Left renal pelvis (tissue), 4 donors: ENCODE measurements at places on chromosomes 5 and 9. TPM values are rescaled to one million over a fixed set of nuclear protein-coding genes. Genes with fewer than 3 reads are reported as not detected.

GRCh38 chr5:147568710-147569406, 59.0 kb upstream of the DPYSL3 start:
- no peak for DNase-seq

DNA sequence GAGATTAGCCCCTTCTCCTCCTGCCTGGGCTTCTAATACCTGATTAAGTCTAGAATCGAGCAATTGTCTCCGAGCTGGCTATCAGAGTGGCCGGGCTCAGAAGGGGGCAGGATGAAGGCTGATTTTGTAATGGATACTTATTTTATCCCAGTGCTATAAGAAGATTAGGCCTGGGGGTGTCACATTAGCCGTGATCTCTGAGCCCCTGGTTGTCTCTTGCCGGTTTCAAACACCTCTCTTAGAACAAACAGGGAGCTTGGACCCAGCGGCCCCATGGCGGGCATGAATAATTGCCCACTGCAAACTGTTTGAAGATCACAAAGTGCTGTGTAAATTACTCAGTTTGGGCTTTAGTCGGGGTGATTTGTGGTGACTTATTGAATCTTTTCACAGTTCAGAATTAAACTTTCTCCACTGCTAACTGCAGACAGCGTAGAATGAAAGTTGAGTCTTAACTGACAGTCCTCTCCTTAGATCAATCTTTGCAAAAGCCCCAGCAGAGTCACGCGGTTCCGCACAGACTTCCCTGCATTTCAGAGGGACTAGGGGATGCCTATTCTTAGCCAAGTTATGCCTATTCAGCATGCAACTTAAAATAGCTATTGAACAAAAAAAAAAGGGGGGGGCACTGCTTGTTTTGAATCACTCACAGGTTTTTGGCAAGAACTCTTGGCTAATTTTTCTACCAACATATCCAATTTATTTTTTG, 200.6 kb upstream of the IRX1 start:
- DNase-seq, result no peak

DNA sequence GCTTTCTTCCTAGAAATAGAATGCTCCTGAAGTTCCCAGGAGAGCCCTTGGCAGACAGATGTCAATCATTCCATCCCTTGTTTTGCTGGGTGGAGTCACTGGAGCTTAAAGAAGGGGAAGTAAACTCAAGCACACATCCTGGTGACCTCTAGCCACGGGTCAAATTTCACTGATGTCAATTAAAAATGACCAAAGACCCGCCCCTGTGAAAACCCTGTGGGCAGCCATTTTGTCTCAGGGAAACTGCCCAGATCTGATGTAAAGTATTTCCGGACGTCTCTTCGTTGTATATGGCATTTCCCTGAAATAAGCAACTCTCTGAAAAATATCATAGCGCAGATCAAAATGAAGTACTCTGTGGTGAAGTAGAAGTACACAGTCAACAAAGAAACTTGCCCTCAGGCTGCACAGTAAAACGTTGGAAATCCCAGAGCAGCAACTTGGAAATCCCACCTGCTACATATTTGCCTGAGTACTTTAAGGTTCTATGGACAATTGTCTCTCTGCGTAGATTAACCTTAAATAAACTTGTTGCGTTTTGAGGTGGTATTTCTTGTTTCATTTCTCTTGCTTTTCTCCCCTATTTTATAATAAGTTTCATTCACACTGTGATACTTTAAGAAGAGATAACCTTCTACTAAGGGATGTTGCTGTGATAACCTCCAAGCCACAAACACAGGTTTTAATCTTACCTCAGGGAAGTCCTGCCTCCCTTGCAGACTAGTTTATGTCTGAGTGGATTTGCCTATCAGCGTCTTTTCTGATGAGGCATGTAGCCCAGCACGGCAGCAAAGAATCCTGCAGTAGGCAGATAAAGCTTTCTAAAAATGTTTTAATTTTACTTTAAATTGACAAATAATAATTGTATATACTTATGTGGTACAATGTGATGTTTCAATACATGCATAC, 60.9 kb upstream of the PIP5K1B start:
- DNase-seq, result no peak

GRCh38 chr5:66459728-66460127, 136.5 kb upstream of the MAST4 start:
- no peak for DNase-seq

GRCh38 chr9:102862478-102862877, 132.7 kb upstream of the CYLC2 start:
- no peak for DNase-seq

- no peak for DNase-seq
Observed at GRCh38 chr5:94329115-94329514, 289.3 kb downstream of the KIAA0825 start.

DNA sequence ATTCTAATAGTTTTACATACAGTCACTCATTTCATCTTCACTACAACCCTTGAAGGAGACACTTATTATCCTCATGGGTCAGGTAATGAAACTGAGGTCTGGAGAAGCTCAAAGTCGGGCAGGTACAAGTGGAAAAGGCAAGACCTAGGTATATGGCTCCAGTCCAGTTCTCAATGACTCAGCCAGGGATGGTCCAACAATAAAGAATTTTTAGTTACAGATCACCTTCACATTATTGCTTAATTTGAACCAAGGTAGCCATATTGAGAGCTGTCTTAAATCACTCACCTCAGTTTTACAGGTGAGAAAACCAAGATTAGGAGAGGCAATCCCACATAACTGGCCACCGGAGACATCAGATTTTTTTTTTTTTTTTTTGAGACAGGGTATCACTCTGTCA, 55.4 kb downstream of the PTPN3 start:
- no peak for DNase-seq

- DNase-seq, result no peak
Observed at GRCh38 chr9:116641292-116642059, 45.6 kb upstream of the TRIM32 start.

GRCh38 chr5:9523090-9523823, 22.6 kb downstream of the SEMA5A start:
- no peak for DNase-seq

DNA sequence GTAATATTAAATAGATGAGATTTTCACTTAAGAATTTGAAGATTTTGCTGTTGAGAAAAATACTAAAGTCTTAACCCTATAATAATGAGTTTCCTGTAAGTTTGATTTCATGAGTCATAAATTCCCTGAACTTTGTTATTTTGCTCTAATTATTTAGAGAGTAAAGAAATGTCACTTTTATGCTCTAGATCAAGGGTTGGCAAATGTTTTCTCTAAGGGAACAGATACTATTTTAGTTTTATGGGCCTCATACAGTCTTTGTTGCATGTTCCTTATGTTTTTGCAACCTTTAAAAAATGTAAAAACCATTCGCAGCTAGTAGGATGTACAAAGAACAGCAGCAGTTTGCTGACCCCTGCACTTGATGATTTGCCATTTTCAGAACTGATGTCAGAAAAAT, 480 bp upstream of the TXNDC8 start:
- DNase-seq, result no peak

DNA sequence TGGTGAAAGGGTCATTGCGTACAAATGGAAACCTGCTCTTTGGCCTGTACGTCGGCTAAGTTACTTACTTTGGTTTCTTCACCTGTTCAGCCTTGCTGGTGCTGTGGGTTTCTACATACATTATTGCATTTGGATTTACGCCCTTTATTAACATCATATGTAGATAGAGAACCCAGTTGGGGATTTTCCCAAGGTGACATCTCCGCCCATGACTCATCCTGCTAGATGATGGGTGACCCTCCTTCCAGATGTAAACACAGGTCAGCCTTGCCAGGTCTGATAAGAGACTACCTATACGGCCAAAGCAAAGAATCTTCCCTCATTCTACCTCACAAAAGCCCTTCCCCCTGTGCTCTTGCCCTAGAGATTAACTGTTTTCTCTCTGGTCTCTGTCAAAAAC, 360.9 kb downstream of the KDM4C start:
- DNase-seq, result no peak

GRCh38 chr5:62585751-62586150, 7.1 kb downstream of the LRRC70 start:
- DNase-seq, result no peak

- no peak for DNase-seq
Observed at GRCh38 chr5:2556375-2556966, 195.0 kb downstream of the IRX2 start.

The QRFP gene
- polyA plus RNA-seq, result 0.60 TPM

The PIK3R1 gene
- polyA plus RNA-seq, result 72.4 TPM

The ECSCR gene
- polyA plus RNA-seq, result 23.9 TPM

The FPGS gene
- polyA plus RNA-seq, result 42.3 TPM

The SLC22A4 gene
- 5.8 TPM for polyA plus RNA-seq

The PDE6A gene
- polyA plus RNA-seq, result 0.21 TPM

The SLC34A1 gene
- 3.4 TPM for polyA plus RNA-seq
